ENCODE measurements at places on chromosomes 2 and 18.
A peak's percentile ranks its signal among the peaks of the same experiment; 100 is the strongest.

GRCh38 chr2:218036371-218036770, 32.7 kb upstream of the RUFY4 start:
- no peak for DNase-seq

DNA sequence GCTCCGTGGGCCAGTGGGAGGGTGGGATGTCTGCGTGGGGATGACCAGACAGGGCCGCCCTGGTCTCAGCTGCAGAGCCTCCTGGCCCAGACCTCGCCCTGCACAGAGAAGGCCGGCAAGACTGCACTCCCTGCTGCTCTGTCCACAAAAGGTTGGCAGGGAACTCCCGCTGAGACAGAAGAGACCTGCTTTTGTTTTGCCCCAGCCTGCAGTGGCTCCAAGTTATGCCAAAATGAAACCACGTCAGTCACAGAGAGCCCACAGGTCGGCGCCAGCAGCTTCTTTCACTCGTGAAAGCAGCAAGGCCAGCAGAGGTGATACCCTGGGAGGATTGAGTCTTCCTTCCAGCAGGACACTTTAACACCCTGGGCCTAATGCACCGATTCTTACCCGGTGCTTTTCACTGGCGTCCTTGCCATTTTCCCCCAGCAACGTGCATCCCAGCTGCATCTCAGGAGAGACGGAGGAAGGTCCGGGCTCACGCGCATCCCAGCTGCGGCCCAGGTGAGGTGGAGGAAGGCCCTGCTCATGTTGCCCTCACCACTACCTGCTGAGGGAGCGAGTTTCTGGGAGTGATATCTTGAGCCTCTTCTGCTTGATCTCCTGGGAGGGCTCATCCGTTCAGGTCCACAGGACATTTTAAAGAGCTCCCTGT, 22.1 kb upstream of the CTDP1 start:
- no peak for DNase-seq

- DNase-seq: no peak
These were observed 3.5 kb downstream of the NOL10 start for GRCh38 chr2:10686176-10686730.

GRCh38 chr2:190530248-190530900, 4.1 kb downstream of the NEMP2 start:
- DNase-seq: no peak

GRCh38 chr2:44942304-44943030, 965 bp downstream of the SIX3 start:
- no peak for DNase-seq

GRCh38 chr2:239884051-239884405, 141.1 kb downstream of the NDUFA10 start:
- no peak for DNase-seq

- DNase-seq: no peak
These were observed 40.0 kb downstream of the CCDC102B start for GRCh38 chr18:68837665-68838451.

DNA sequence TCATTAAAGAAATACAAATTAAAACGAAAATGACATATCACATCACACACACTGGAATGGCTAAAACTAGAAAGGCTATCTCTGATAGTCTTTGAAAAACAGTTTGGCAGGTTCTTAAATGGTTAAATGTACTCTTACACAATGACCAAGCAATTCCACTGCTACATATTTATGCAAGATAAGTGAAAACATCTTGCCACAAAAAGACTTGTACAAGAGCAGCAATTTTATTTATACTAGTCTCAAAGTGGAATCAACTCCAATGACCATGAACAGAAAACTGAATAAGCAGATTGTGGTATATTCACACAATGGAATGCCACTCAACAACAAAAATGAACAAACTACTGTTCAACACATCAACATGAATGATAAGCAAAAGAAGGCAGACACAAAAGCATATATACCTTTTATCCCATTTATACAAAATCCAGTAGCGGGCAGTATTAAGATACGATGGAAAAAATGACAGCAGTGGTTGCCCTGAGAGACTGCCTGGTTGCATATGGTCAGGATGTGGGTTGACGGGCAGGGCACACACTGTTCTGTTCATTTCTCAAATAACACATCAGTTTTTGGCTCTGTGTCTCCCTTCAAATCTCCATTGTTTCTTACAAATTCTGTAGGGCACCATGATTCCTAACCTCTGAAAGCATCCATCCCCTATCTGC, 25.4 kb downstream of the SP100 start:
- DNase-seq: peak; percentile 23
